ENCODE measurements at places on chromosomes 5 and 9. TPM values are rescaled to one million over a fixed set of nuclear protein-coding genes. Genes with fewer than 3 reads are reported as not detected.

DNA sequence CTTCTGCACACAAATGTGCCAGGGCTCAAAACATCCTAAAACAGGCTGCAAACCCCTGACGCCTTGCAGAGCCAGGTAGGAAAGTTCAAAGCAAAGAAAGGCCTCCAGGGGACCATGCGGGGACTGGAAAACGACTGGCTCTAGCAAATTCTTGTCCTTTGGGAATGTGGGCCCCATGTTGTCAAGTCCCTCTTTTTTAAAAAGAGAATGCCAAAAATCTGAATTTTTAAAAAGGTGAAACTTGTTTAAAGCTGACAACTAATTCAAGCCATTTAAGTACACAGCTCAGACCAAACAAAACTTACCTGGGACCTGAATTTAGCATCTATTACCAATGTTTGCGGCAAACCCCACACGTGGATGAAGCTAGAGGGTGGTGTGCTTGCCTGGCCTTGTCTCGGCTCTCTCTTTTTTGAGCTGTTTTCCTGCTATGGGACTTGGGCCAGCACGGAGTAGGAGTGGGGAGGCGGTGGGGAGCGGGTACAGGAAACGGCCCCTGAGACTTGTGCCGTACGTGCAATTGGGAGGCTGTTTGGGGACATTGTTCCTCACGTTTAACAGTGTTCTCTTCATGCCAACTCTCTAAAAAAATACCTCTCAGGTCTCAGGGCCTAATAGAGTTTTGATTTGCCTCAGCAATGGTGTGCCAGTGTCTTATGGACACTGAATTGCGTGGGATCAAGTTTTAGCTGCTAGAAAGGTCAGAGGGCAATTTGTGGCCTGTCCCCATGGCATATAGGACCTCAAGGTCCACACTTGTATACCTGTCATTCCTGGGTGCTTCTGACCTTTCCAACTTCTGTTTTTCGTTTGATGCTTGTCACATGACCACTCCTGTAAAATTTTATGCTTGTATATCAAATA is 15.1 kb upstream of the PHF19 start:
- no peak for DNase-seq

DNA sequence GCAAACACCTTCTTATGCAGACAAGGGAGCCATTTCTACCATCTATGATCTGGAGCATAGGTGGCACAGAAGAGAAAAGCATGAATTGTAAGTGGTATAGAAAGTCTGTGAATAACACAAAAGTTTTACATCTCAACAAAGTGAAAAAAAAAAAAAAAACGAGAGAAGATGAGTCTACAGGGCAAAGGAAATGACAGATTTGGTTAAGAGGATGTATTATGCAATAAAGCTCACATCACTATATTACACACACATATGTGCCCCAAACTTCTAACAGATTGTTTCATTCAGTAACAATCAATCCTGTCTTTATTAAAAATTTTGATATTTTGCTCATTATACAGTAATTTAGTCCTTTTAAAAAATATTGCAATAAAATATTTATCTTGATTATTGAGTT is 49.8 kb downstream of the CERT1 start:
- DNase-seq: no peak

DNA sequence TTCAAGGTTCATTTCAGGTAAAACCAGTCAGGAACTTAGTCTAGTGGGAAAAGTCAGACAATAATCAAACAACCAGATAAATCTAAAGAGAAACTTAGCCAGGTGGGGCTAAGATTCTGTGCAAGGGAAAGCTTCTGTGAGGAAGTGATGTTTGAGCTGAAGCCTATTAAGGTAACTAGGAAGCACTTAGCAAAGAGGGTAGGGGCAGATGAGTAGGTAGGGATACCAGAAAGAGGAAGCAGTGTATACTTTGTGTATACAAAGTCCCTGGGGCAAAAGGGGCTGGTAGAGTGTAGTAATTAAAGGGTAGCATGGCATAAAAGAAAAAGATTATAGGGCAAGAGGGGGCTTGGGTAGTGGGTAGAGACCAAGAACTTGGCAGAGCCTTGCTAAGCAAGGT is 3.6 kb upstream of the SPATA24 start:
- no peak for DNase-seq

- DNase-seq: no peak
Measured at GRCh38 chr5:136048966-136049365, 20.2 kb downstream of the TGFBI start.

Gene NEUROG1
- not detected for total RNA-seq

Gene NR6A1
- 1.5 TPM for total RNA-seq

DNA sequence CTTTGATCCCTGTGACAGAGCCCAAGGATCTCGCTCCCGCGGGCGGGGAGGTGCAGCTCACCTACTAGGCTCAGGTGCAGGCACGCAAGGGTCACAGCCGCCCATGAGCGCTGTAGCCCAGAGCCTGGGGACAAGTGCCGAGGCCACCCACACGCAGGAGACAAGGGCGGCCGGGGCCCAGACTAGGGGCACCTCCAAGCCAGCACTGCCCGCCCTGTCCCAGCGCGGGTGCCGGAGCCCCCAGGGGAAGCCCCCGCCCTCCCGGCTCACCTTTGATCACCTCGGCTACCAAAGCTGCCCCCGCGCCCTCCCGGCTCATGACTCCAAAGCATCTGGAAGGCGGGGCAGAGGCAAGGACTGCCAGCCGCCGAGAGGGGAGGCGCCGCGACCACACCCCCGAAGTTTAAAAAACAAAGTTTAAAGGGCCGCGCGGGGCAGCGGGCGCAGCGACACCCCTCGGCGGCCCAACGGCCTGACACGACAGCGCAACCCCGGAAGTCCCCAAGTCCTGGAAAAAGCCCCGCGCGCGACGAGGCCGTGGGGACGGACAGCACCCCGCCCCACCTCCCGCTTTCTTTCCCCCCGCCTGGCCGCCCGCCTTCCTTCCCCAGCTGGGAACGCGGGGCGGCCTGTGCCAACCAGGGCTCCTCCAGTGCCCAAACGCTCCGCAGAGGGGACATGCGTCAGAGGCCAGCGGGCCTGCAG is 53.0 kb downstream of the CDC14B start:
- peak; percentile 85 for DNase-seq

Gene NAIP
- total RNA-seq: 26.3 TPM
